NCI-H510A (cell line): ENCODE measurements at places on chromosomes 2 and 18.

- DNase-seq = no peak
These were observed 3.8 kb downstream of the SULT1C3 start for GRCh38 chr2:108243566-108243965.

- peak; percentile 50 for DNase-seq
These were observed 59.5 kb downstream of the ABCG8 start for GRCh38 chr2:43898134-43898837.

- no peak for DNase-seq
These were observed 67.2 kb downstream of the KCTD1 start for GRCh38 chr18:26480897-26481795.

GRCh38 chr18:8519102-8519501 lies 90.1 kb upstream of the RAB12 start:
- no peak for DNase-seq

DNA sequence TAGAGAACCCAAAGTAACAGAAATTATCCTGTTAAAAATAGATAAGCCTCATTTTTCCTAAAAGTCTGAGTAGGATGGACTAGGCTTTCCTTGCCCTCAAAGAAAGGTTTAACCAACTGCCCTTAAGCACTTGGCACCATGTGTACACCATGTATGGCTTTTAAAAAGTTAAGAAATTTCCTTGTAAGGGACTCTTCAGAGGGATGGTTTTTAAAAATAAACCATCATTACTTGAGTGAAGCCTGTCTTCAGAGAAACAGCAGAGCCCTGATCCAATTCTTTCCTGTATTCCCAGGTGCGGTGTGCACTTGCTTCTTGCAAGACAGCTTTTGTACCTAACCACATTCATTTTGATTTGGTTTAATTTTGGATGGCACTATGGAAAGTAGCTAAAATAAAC lies 1.1 kb upstream of the NEMP2 start:
- DNase-seq = no peak

GRCh38 chr2:112839407-112840067 lies 3.0 kb upstream of the IL1B start:
- no peak for DNase-seq

- DNase-seq = no peak
These were observed 125.9 kb downstream of the MAIP1 start for GRCh38 chr2:200081236-200081635.

GRCh38 chr2:100818003-100818605 lies 1.8 kb upstream of the NPAS2 start:
- DNase-seq = no peak

GRCh38 chr2:20666304-20667150 lies at the start of gene GDF7:
TSS of gene GDF7 (plus strand) at chr2:20667144. CDS start at chr2:20667240, 96 bp downstream.
- no peak for DNase-seq

- DNase-seq = no peak
These were observed 61.3 kb downstream of the ALPK2 start for GRCh38 chr18:58567453-58568196.

DNA sequence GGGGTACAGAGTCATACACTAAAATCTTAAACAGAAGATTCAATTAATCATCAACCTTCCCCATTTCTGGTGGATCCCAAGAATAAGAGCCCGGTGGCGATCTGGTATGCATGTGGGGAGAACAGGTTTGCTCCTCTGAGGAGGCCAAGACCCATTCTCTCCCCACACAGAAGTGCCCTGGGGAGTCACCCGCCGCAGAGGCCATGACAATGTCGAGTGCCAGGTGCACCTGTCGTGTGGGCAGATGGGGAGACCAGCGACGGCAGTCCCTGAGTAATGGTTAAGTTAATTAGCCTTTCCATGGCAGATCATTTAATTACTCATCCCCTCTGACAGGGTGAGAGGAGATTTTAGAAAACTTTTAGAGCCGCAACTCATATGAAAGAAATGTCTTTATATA lies 345.0 kb downstream of the NCKAP5 start:
- DNase-seq = peak; percentile 50

DNA sequence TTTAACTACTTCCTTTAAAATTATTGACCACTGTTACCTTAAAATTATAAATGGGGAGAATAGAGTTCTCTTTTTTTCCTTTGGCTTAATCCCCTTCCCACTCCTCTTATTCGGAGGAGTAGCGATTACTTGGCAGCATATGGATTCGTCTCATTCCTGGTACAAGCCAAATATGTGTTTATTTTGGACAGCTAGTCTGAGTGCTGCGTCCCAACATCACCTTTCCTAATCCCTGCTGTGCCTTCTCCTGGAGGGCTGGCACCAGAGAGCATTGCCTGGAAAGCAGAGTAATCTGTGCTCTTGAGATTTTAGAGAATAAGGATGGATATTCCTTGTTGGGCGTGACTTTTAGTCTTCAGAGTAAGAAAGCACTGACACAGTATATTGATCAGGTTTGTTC lies 185.6 kb downstream of the AGAP1 start:
- DNase-seq = no peak

DNA sequence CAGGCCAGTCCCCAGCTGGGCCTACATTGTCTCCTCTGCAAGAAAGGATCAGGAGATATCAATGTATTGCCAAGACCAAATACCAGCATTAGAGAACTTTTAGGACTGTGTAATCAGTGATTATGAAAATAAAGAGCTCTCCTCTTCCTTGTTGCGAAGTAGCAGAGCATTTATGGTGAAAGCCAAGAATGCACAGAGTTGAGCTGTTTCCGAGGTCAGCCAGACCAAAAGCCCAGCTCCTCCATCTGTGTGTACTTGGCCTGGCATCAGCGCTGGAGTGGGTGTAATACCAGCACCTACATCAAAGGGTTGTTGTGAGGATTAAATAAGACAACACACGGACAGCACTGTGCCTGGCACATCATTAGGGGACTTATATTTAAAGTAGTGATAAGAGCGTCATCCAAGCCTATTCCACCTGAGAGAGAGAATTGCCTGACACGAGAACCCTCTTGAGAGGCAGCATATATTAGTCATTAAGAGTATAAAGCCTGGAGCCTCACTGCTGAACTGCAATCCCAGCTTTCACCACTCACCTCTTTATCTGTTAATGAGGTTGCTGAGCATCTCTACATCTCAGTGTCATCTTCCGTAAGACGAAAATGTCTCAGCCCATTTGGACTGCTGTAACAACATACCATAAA lies 7.4 kb upstream of the SLC16A14 start:
- DNase-seq = peak; percentile 52

GRCh38 chr18:48915626-48916425 lies 34.9 kb downstream of the SMAD7 start:
- no peak for DNase-seq

- DNase-seq = no peak
These were observed 148.6 kb downstream of the ZNF236 start for GRCh38 chr18:76970770-76971559.

GRCh38 chr18:63175264-63175663 lies 144.3 kb downstream of the BCL2 start:
- DNase-seq = no peak

- no peak for DNase-seq
These were observed 45.7 kb downstream of the ITGB1BP1 start for GRCh38 chr2:9377461-9378097.

GRCh38 chr2:227536445-227536844 lies 62.2 kb upstream of the SCYGR2 start:
- DNase-seq = no peak

GRCh38 chr18:9861933-9862332 lies 23.8 kb upstream of the TXNDC2 start:
- no peak for DNase-seq

DNA sequence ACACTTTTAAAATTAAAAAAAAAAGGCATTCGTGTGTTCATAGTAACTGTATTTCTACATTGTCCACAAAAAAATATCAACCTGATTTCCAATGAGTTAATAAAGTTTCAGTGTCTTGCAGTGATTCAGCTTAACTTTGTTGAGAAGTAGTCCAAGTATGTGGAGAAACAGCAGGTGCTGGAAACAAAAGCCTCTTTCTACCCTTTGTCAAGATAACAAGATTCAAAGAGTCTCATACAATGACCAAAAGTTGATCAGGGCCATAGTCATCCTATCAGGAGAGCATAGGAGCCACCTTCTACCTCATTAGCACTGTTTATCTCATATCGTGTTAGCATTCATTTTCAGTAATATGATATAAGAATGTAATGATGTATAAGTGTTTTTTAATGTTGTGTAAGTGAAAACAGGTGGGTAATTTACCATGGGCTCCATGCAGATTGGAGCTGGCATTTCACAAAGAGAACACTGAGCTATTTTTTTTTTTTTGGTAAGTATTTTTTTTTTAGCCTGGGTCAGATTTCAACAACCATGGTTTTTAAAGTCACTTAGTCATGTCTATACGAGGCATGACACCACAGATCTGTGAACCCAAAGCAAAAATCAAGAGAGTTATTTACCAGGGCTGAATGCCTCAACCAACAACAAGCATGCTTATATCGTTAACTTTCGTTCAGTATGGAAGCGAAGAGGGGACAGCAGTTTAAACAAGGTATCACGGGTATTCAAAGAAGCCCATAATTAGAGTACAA lies 165.0 kb upstream of the ZNF521 start:
- no peak for DNase-seq

GRCh38 chr2:78561876-78562275 lies 463.6 kb upstream of the REG3G start:
- DNase-seq = no peak

GRCh38 chr18:25345081-25345866 lies 6.7 kb downstream of the ZNF521 start:
- no peak for DNase-seq

- DNase-seq = no peak
These were observed 470.7 kb downstream of the LPIN1 start for GRCh38 chr2:12217175-12217574.
